ENCODE measurements at places on chromosomes 2 and 18.
A peak's percentile ranks its signal among the peaks of the same experiment; 100 is the strongest.

GRCh38 chr2:66830881-66831280 is 396.0 kb downstream of the MEIS1 start:
- no peak for DNase-seq

GRCh38 chr2:60221098-60221497 is 332.4 kb downstream of the BCL11A start:
- no peak for DNase-seq

DNA sequence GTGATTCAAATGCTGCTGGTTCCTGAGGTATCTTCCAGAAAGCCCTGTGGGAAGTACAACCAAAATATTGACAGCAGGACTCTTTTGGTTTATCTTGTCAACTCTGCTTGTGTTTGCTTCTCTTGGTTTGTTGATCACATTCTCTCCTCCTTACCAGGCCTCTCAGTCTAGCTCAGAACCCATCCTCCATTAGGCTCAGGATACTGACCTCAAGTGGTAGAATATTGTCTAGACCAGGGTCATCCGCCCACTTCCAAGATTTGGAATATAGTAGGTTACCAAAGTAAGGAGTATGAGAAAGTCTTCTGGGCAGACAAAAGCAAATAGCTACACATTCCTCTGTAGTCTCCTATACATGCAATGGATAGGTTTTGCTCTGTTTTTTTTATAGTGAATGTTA is 56.6 kb downstream of the XIRP2 start:
- no peak for DNase-seq

- DNase-seq = no peak
These were observed 634.9 kb downstream of the EPHA4 start for GRCh38 chr2:220937245-220937644.

GRCh38 chr2:204197336-204198005 is 260.9 kb downstream of the ICOS start:
- no peak for DNase-seq

DNA sequence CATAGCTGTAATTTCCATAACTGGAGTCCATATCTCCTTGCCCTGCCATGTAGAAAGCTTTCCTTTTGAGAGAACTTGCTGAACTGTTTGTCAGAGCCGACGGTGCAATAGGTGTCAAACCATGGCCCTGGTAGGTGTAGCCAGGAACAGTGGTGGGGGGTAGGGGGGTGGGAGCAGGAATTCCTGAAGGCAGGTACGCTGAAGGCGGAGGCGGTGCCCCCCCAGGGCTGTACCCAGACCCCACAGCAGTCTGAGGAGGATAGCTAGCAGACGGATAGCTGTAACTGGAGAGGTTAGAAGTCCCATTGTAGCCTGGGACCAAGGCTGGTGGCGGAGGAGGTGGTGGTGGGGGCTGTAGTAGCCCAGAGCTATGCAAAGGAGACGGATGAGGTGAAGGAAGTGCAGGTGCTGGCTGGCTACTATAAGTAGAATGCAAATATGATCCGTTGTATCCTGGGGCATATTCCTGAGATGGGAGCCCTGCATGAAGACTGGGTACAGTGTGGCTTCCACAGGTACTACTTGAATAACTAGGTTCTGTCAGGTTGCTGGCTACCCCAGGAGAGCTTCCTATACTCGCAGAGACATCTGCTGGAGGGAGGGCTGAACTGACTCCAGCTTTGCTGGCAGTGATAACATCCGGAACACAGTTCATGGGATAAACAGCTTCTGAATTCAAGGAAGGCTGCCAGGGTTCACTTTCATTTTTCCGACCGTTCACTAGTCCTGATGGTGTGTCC is 124.8 kb downstream of the FIGN start:
- no peak for DNase-seq

- no peak for DNase-seq
These were observed 677.4 kb upstream of the RAB6C start for GRCh38 chr2:129302106-129302505.

DNA sequence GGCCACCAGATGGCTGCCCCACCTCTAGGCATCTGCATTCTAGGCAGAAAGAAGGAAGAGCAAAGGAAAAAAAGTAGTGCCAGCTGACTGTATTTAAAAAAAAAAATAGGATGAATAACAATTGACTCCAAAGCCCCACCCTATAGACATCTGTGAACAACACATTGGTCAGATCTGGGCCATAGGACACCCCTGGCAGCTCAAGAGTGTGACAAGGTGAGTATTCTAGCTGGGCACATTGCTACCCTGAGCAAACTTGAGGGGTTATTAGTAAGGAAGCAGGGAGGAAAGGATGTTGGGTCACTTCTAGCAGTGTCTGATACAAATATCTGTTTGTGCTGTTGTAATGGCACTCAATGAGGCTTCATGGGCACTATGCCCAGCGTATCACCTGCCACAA is 58.6 kb upstream of the NPAS2 start:
- no peak for DNase-seq

GRCh38 chr2:70570041-70570661 is 16.5 kb upstream of the TGFA start:
- DNase-seq = peak; percentile 55

All from H54 (cell line).